Fibroblast of lung (primary cell): ENCODE measurements at places on chromosomes 5 and 9. TPM values are rescaled to one million over a fixed set of nuclear protein-coding genes. Genes with fewer than 3 reads are reported as not detected.

FOXD4L6 gene
- not detected in 2 replicates for total RNA-seq

FAM153A gene
- total RNA-seq, result not detected in 2 replicates

FOXD4L3 gene
- total RNA-seq, result under 0.01 TPM in 1 of 2 replicates, not detected in the other

LHX3 gene
- total RNA-seq, result not detected in 2 replicates

CYSRT1 gene
- 0.51 and 0.66 TPM in 2 replicates for total RNA-seq

DPYSL3 gene
- total RNA-seq, result 135 and 206 TPM in 2 replicates

OLFML2A gene
- 30.6 and 33.7 TPM in 2 replicates for total RNA-seq

DNA sequence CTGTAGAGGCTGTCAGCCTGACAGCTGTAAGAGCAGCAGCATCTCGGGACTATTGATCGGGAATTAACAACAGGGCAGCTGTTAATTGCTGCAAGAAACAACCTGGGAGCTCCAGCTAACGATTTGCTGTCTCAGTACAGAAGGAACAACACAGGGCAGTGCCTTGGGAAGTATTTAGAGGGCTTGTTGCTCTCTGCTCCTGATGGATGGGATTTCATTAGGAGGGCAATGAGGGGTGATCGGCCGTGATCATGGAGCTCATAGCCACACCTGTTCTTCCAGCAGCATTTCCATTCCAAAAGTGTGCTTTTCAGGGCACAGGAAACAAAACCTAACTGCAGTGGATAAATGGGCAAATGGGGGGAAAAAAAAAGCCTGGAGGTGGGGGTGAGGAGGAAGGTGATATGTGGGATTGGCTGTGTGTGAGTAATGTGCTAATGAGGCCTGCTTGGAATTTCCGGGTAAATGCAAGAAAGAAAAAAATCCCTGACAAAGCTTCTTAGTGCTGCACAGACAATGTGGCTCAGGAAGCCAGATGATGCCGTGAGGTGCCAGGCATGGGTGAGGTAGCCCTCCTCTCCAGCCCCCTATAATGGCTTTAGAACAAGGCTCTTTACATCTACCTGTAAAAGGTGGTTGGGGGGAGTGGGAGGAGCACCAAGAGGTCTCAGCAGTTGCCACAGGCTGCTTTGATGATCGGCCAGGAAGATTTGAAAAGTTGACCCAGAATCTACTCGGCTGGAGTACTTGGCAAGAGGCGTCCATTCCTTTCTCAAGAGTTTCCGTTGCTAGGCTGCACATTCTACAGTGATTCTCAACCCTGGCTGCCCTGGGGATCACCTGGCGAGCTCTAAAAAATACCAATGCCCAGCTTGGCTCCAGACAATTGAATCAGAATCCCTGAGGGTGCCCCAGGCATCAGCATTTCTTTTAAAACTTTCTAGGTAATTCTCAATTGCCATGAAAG, 139.5 kb upstream of the KLF9 start:
- H3K27ac ChIP-seq, result no peak overlapping the region
- H3K4me3 ChIP-seq, result no peak overlapping the region
- H3K27me3 ChIP-seq, result no peaks in the 10 kb centered on the region
- H3K36me3 ChIP-seq, result no peaks in the 10 kb centered on the region

GRCh38 chr5:64140018-64140417, 25.6 kb upstream of the RNF180 start:
- H3K36me3 ChIP-seq, result no peaks in the 10 kb centered on the region
- peaks cover 2% of the 10 kb centered on the region for H3K4me1 ChIP-seq
- H3K27me3 ChIP-seq, result no peaks in the 10 kb centered on the region
- no peak overlapping the region for H3K4me3 ChIP-seq

DNA sequence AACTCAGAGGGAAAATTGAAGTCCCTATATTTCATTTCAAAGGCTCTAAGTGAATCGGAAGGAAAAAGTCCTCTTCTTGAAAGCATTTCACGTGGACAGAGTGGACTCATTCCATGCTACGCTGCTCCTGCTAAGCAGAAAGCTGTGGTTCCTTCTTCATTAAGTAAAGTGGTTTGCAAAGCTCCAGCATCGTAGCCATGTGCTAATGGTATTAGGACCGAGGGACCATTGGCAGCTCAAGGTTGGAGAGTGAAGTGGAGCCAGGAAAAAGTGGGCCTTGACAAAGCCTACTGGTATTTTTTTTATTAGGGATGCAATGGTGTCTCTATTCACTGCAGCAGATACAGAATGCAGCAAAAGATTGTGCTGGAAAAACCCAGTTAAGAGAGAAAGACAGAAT, 16.4 kb upstream of the SEMA4D start:
- H3K27ac ChIP-seq, result no peak overlapping the region
- H3K4me1 ChIP-seq, result no peaks in the 10 kb centered on the region
- no peak for DNase-seq
- H3K27me3 ChIP-seq, result no peaks in the 10 kb centered on the region
- no peak overlapping the region for H3K4me3 ChIP-seq
- H3K36me3 ChIP-seq, result no peaks in the 10 kb centered on the region

DNA sequence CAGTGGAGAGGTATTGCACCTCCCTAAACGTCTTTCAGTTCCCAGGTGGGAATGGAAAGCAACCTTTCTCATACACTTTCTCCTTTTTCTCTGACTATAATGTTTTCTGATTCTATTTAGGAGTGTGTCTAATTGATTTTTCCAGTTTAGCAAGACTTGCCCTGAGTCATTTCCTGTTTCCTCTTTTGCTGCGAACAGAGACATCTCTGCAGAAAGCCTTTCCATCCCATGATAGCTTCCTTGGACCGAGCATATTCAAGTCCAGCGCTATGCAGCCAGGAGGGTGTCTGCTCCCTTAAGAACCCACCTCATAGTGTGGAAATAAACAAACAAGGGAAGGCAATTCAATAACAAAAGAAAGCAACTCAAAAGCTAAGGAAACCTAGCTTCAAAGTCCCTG, 60.0 kb upstream of the CDH6 start:
- H3K4me3 ChIP-seq, result no peak overlapping the region
- no peak overlapping the region for H3K27ac ChIP-seq
- no peaks in the 10 kb centered on the region for H3K36me3 ChIP-seq
- DNase-seq, result no peak
- no peaks in the 10 kb centered on the region for H3K27me3 ChIP-seq
- H3K4me1 ChIP-seq, result peaks cover 4% of the 10 kb centered on the region

DNA sequence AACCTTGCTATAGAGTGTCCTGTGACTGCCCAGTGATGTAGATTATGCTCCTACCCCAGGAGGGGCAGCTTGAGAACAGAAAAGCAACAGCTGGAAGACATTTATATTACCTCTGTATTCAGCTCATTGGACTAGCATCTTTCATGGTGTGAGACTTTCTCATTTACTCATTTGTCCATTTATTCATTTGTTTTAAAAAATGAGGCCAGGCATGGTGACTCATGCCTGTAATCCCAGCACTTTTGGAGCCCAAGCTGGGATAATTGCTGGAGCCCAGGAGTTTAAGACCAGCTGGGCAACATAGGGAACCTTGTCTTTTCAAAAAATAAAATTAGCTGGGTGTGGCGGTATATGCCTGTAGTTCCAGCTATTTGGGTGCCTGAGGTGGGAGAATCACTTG, 130.0 kb upstream of the LHFPL2 start:
- H3K36me3 ChIP-seq, result no peaks in the 10 kb centered on the region
- no peaks in the 10 kb centered on the region for H3K27me3 ChIP-seq
- peak; percentile 92 for DNase-seq
- no peak overlapping the region for H3K4me3 ChIP-seq
- H3K4me1 ChIP-seq, result peaks cover 13% of the 10 kb centered on the region

GRCh38 chr5:34576891-34577666, 79.0 kb upstream of the RAI14 start:
- no peaks in the 10 kb centered on the region for H3K36me3 ChIP-seq
- no peak overlapping the region for H3K4me3 ChIP-seq
- H3K27ac ChIP-seq, result no peak overlapping the region
- no peaks in the 10 kb centered on the region for H3K27me3 ChIP-seq
- DNase-seq, result no peak

DNA sequence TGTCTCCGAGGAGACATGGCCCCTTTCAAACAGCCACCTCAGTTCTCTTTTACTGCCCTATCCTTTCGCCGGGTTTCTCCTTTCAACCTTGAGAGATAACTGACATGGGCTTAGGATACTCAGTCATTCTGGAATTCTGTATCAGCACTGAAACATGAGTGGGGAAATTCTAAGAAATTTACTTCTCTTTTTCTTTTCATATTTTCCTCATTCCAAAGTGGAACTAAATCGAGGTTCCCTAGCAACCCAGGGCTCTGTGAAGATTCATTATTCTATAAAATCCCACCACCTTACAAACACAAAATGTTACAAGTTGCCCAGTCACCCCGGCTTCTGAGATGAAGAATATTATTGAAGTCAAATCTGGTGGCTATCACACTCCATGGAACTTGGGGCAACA, 319.2 kb downstream of the ENC1 start:
- no peak for DNase-seq
- H3K4me1 ChIP-seq, result peaks cover 4% of the 10 kb centered on the region
- no peaks in the 10 kb centered on the region for H3K27me3 ChIP-seq
- H3K36me3 ChIP-seq, result no peaks in the 10 kb centered on the region
- no peak overlapping the region for H3K27ac ChIP-seq
- H3K4me3 ChIP-seq, result no peak overlapping the region

GRCh38 chr5:78594610-78595457, 53.7 kb downstream of the LHFPL2 start:
- H3K4me3 ChIP-seq, result no peak overlapping the region
- peak; percentile 99 for DNase-seq
- H3K27ac ChIP-seq, result peak overlapping the region; percentile 88
- H3K4me1 ChIP-seq, result peaks cover 40% of the 10 kb centered on the region

DNA sequence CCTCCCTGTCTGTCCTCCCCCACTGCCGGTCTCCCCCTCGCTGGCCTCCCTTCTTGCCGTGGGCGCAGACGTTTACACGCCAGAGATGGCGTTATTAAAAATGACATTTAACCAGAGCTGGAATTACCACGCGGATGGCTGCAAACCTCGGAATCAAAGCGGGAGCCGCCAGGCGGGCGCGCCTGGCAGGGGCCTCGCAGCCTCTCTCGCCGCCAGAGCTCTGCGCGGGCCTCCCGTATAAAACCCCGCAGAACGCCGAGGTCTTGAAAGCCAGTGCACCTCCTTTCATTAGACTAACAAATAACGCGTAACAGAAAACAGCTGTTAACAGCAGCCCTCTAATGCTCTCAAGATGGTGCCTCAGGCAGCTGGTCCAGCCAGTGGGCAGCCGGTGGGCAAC, 10.2 kb downstream of the PRRX2 start:
- H3K27ac ChIP-seq, result no peak overlapping the region
- no peaks in the 10 kb centered on the region for H3K27me3 ChIP-seq
- H3K4me1 ChIP-seq, result no peaks in the 10 kb centered on the region
- H3K36me3 ChIP-seq, result no peaks in the 10 kb centered on the region
- DNase-seq, result no peak

DNA sequence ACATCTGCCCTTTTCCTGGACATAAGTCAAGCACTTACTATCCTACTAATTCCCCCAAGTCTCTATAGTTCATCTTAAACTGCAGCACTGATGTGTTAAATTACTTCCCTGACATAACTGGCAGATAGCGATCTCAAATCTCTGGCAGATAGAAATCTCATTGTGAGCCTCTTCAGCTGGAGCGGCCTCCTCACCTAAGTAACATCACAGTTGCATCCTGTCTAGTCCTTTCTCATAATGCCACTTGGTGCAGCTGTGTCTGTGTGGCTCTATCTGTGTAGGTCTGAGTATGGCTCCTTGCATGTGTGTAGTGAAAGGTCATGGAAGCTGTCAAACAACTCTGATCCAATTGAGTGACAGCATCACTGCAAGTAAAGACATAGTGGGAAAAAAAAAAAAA, 53.6 kb upstream of the FST start:
- DNase-seq, result no peak
- no peak overlapping the region for H3K4me3 ChIP-seq
- peaks cover 37% of the 10 kb centered on the region for H3K4me1 ChIP-seq
- no peaks in the 10 kb centered on the region for H3K36me3 ChIP-seq
- no peaks in the 10 kb centered on the region for H3K27me3 ChIP-seq
- no peak overlapping the region for H3K27ac ChIP-seq

DNA sequence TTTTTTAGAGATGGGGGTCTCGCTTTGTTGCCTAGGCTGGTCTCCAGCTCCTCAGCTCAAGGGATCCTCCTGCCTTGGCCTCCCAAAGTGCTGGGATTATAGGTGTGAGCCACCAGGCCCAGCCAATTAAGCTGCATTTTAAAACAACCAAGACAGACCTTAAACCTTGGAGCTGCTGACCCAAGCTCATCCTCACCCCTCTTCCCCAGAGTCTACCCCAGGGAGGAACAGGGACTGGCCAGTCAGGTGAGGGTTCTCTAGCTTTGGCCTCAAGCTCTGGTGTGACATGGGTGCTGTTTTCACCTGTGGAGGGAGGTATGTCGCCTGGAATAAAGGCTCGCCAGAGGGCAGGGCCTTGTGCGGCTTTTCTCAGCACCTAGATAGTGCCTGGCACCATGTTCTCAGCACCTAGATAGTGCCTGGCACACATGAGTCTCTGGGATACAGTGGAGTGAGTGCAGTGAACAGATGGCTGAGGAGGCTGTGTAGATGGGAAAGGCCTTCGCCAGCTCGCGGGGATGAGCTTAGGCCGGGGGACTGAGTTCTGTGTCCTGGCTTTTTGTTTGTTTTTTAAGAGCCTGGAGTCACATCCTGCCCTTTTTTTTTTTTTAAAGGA, 7.4 kb downstream of the CDK9 start:
- H3K27me3 ChIP-seq, result no peaks in the 10 kb centered on the region
- peak overlapping the region; percentile 41 for H3K27ac ChIP-seq
- H3K4me3 ChIP-seq, result no peak overlapping the region

- H3K36me3 ChIP-seq, result no peaks in the 10 kb centered on the region
- no peak overlapping the region for H3K4me3 ChIP-seq
These were observed 92.3 kb downstream of the GAS1 start for GRCh38 chr9:86854898-86855523.

DNA sequence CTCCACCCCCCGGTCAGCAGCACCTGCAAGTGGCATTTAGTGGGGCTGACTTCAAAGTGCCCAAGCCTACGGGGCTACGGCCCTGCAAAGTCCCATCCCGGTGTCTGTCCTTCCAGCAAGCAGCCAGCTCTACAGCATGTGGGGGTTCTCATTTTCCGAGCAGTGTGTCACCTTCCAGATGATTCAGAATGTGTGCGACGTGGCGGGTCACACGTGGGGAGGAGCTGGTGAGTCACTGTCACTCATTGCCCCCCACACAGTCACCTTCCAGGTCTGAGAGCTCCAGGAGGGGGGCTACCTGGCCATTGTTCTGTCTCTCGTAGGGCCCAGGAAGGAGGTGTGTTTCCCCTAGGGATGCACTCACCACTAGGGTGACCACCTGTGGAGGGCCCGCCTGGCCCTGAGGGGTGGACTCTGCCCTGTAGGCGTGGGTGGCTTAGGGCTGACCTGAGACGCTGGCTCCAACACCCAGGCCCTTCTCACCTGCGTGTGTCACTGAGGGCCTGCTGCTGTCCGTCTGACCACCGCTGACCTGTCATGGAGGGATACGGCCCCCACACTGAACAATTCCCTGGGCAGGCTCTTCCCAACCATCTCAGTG, 70.2 kb downstream of the SEMA4D start:
- H3K4me1 ChIP-seq, result no peaks in the 10 kb centered on the region
- no peak overlapping the region for H3K4me3 ChIP-seq
- DNase-seq, result no peak
- no peaks in the 10 kb centered on the region for H3K36me3 ChIP-seq
- no peaks in the 10 kb centered on the region for H3K27me3 ChIP-seq
